ENCODE measurements at places on chromosomes 12 and 14.
A peak's percentile ranks its signal among the peaks of the same experiment; 100 is the strongest.

GRCh38 chr14:46432516-46432915 is 219.1 kb downstream of the RPL10L start:
- DNase-seq, result no peak

GRCh38 chr12:26769611-26770010 is 63.4 kb downstream of the ITPR2 start:
- DNase-seq, result no peak

GRCh38 chr14:84403585-84403984 is 1126.4 kb upstream of the FLRT2 start:
- no peak for DNase-seq

GRCh38 chr14:106141242-106142220 is 615.1 kb downstream of the TMEM121 start:
- no peak for DNase-seq

GRCh38 chr12:65638324-65638723 is 186.0 kb upstream of the HMGA2 start:
- DNase-seq, result no peak

DNA sequence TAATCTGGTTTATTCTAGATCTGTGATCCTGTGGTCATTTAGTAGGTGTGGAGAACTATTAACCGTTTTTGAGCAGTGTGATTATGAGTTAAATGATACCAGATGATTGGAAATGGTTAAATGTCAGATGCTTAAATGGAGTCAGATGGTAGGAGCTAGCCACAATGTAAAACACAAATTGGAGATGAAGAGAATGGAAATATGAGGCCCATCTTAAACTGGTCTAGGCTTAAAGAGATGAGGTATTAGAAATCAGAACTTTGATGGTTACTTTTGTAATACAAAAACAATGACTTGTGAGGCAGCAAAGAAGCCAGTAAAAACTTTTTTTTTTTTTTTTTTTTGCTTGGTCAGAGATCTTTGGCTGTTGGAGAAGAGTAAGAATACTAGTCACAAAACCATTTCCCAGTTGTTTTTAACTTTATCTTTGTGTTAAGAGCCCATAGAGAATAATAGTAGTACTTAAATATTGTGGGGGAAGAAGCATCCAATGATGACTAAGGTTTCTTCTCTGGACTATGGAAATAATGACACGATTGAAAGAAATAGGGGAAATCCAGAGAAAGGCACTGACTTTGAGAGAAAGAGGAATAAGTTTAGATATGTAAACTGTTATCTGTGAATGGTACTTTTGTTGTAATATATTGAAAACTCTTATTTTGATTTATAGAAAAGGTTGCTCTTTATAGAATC is 95.9 kb downstream of the WNK1 start:
- no peak for DNase-seq

DNA sequence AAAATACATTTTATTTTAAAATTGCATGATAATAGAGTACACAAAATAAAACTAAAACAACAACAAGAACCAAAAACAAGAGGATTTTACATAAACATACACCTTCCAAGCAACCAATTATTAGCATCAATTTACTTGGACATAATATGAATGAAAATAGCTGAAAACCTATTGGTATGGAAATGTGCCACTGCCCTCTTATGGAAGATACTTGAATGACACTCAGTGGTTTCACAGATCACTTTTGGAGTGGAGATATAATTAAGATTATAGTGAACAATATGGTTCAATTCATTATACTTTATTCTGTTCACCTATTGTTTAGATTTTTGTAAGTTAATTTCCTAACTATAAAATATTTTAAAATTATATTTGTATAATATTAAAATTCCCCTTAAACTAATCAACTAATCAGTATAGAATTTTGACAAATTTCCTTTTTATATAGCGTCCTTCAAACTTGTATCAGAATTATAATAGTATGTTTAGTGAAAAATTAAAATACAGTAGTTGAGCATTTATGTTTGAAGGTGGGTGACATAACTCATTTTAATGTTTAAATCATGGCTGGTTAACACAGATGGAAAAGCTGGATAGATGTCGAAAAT is 70.1 kb downstream of the SLC6A15 start:
- no peak for DNase-seq

DNA sequence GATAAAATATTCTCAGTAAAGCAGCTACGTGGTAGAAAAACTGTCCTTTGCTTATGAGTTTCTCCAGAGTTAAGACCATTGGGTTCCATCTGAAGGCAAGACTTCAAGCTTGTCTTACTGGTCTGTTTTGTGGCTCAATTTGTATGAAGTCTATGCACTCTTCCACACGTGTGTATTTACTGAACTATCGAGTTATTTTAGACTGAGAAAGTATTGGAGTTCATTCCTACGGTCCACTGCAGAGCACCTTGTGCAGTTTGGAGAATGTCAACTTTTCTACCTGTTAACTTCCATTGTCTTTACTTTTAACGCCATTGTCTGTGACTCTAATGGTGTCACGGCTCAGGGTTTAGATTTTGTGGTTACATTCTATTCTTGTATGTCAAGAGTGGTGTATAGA is 3.7 kb downstream of the HIF1A start:
- DNase-seq, result no peak

DNA sequence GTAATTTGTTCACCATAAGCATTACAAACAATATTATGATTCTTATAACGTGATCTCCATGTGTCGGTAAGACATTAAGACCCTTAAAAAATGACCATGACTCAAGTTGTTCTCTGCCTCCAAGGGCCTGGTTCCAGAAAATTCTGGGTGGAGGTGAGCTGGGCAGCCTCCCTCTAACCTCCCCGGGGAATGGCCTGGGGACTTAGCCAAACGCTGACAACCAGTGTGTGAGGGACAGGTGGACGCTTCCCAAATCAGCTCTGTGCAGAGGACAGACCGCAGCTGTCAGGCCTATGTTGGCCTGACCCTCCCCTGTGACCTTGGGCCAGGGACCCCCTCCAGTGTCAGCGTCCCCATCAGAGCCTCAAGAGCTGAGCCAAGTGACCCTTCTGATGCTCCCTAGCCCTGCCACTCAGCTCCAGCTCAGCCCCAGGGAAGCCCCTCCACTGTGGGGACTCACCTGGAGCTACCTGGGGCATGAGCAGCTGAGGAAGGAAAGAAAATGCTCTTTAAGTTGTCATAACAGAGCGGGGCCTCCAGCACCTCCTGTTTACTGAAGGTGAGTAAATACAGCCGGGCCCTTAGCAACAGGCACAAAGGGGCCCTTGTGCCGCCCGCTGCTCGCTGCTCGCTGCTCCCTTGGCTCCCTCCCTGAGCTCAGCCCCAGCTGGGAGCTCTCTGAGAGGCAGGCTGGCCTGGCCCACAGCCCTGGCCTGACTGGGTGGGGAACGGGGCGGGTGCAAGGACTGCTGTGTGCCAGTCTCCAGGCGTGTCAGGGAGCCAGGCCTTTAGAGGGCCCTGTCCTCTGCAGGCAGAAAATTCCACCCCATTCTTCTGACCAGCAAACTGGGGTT is 116.6 kb downstream of the CALM1 start:
- DNase-seq, result no peak

DNA sequence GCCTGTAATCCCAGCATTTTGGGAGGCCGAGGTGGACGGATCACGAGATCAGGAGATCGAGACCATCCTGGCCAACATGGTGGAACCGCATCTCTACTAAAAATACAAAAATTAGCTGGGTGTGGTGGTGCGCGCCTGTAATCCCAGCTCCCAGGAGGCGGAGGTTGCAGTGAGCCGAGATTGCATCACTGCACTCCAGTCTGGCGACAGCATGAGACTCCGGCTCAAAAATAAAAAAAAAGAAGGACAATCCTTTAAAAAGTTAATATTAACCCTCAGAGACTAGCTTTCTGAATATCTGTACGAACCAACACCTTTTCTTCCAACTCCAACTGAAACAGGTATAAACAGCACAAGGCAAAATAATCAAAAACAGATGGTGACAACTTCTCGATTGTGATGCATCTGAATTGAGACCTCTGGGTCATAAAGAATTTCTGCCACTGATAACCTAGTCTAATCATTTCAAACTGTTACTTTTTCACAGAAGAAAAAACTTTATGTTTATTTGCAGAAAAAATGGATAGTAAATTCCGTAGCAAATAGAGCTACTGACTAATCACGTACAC is 27.8 kb downstream of the CLIP1 start:
- DNase-seq, result no peak

GRCh38 chr14:65277027-65277426 is 135.5 kb upstream of the FUT8 start:
- DNase-seq, result no peak

- DNase-seq, result no peak
Observed at GRCh38 chr12:105273601-105274000, 37.6 kb upstream of the APPL2 start.

GRCh38 chr12:56836317-56836716 is 73.2 kb downstream of the HSD17B6 start:
- DNase-seq, result no peak

GRCh38 chr12:47029903-47030302 is 49.5 kb upstream of the PCED1B start:
- no peak for DNase-seq

- no peak for DNase-seq
Observed at GRCh38 chr14:71647086-71647784, 285.0 kb upstream of the RGS6 start.

DNA sequence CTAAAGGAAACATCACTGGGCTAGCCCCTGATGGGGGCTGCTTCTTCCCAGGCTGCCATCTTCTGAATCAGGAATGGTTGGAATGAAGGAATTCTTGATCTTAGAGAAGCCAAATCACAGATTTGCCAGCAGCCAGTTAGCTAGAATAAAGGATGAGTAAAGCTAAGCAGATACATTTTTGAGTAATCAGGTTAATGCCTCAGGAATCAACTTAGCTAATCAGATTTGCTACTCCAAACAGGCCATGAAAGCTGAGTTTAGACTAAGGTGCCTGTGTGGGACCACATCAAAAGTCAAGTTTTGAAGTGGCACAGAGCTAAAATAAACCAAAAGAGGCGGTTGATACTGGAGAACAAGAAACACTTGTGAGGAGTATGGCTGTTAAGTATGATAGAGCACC is 28.8 kb upstream of the LMO3 start:
- no peak for DNase-seq

- DNase-seq, result no peak
Observed at GRCh38 chr12:32569259-32569658, 109.8 kb upstream of the DNM1L start.

GRCh38 chr14:46323404-46323762 is 328.2 kb downstream of the RPL10L start:
- DNase-seq, result no peak

GRCh38 chr12:122951979-122952892 is 14.0 kb downstream of the ABCB9 start:
- DNase-seq, result no peak

DNA sequence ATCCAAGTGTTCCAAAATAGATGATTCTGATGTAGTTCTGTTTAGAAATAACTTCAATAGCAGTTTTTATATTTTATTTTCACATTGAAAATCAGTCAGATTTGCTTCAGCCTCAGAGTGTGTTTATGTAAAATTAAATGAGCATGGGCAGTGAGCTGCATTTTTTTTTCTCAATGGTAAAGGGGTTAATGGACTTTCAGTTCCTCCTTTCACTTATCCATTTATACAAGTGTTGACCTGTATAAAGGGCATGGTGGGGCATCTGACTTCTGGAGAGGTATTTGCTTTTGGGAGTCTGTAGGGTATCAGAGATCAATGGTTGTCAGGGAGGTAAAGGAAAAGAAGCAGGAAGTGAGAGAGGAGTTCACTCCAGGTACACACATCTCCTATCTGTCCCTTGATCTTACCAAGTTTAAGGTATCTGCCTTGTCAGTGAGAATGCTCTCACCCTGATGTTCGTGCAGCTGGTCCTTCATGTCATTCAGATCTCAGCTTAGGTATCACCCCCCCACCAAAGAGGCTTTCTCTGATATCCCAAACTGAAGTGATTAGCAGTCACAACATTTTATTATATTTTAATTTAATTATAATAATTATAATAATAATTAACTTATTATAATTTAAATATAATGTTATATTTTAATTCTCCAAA is 181.6 kb upstream of the LMNTD1 start:
- no peak for DNase-seq

DNA sequence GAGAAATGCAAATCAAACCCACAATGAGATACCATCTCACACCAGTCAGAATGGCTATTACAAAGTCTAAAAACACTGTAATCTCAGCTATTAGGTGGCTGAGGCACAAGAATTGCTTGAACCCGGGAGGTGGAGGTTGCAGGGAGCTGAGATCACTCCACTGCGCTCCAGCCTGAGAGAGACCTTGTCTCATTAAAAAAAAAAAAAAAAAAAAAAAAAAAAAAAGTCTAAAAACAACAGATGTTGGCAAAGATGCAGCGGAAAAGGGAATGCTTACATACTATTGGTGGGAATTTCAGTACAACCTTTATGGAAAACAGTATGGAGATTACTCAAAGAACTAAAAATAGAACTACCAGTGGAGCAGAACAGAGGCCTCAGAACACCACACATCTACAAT is 19.0 kb upstream of the ATF7 start:
- DNase-seq, result no peak

GRCh38 chr12:31003861-31004640 is 69.6 kb upstream of the DDX11 start:
- no peak for DNase-seq

DNA sequence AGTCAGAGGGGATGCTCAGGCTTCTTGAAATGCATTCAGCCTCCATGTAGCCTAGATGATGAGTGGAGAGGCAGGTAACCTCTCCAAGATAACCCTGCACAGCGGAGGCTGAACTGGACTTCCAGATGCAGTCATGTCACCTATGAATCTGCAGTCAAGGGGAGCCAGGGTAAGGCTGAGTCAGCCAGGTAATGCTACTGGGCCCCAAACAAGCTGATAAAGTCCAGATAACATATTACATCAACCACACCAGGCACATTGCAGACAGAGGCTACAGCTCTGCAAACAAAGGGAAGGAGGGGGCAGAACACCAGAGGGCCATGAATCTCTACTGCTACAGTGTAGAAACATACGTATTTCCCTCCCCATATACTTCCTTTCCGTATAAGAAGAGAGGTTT is 14.0 kb downstream of the RNASE9 start:
- DNase-seq, result no peak

GRCh38 chr12:113174461-113175384 is 10.6 kb downstream of the DDX54 start:
- peak; percentile 22 for DNase-seq

GRCh38 chr12:94012590-94012989 is 135.8 kb upstream of the PLXNC1 start:
- no peak for DNase-seq

- DNase-seq, result no peak
Observed at GRCh38 chr12:39483042-39483441, 40.1 kb upstream of the KIF21A start.
